ENCODE measurements at places on chromosomes 7 and 10. TPM values are rescaled to one million over a fixed set of nuclear protein-coding genes. Genes with fewer than 3 reads are reported as not detected.

MYH16 gene
- total RNA-seq: not detected

PVRIG gene
- total RNA-seq: 2.7 TPM

PYROXD2 gene
- total RNA-seq: 1.2 TPM

IFT22 gene
- total RNA-seq: 39.1 TPM

GIMAP2 gene
- 1.0 TPM for total RNA-seq

NKX1-2 gene
- total RNA-seq: not detected

WIPF3 gene
- total RNA-seq: not detected

DNA sequence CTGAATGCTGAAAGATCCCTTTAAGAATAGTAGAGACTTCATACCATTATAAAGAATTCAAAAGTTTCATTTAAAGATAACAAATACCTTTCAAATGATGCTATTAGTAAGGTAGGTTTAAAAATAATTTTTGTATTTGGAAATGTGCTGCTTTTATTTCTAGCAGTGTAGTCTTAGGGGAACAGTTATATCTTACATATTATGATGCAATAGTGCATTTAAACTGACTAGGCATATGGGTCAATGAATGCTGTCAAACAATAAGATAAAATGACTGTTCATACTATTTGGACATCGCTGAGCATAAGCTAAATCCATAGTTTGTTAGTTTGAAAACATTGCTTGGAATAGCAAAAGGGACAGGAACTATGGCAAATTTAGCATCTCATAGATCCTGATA, 354.8 kb upstream of the SEMA3A start:
- no peaks in the 10 kb centered on the region for H3K4me1 ChIP-seq
- no peaks in the 10 kb centered on the region for H3K36me3 ChIP-seq
- no peaks in the 10 kb centered on the region for H3K27me3 ChIP-seq
- no peak for DNase-seq

DNA sequence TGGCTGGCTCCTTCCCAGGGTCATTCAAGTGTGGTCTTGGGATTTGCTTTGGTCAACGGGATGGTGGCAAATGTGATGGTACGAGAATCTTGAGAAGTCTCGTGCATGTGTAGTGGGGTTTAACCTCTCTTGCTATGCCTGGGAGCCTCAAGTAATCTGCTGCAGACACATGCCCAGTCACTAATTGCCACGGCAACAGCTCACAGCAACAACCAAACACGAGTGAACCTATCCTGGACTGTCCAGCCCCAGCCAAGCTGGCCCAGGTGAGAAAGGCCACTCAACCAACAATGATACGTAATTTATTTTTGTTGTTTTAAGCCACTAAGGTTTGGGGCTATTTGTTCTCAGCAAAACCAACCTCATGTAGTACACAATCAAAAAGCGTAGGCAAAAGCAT, 38.1 kb upstream of the DDC start:
- no peaks in the 10 kb centered on the region for H3K4me1 ChIP-seq
- no peak overlapping the region for H3K27ac ChIP-seq
- DNase-seq: no peak
- no peaks in the 10 kb centered on the region for H3K36me3 ChIP-seq
- no peaks in the 10 kb centered on the region for H3K27me3 ChIP-seq

- no peak overlapping the region for H3K27ac ChIP-seq
- no peaks in the 10 kb centered on the region for H3K27me3 ChIP-seq
- peak; percentile 84 for DNase-seq
- H3K4me1 ChIP-seq: no peaks in the 10 kb centered on the region
- H3K4me3 ChIP-seq: no peak overlapping the region
Measured at GRCh38 chr7:123494193-123494796, 40.1 kb downstream of the IQUB start.

DNA sequence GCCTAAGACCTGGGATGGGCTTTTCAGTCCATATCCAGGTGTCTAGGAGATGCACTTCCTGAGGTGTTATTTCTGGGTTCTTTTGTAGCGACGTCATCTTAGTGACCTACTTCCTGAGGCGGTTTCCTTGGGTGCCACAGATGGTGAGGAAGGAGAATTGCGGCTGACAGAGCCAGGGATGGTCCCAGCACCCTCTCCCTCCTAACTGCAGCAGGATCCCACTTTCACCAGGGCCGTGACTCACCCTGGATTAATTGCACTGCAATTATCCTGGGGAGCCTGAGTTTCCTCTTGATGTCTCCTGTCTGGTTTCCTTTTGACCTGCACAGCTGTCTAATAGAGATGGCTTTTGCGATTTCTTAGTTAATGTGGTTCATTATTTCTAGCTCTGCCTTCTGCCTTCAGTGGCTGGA, 271.7 kb downstream of the TCF7L2 start:
- no peak for DNase-seq
- no peak overlapping the region for H3K27ac ChIP-seq
- H3K36me3 ChIP-seq: no peaks in the 10 kb centered on the region
- no peaks in the 10 kb centered on the region for H3K27me3 ChIP-seq

GRCh38 chr7:139618482-139619366, 95.2 kb downstream of the CLEC2L start:
- H3K27me3 ChIP-seq: no peaks in the 10 kb centered on the region
- no peaks in the 10 kb centered on the region for H3K36me3 ChIP-seq
- no peak overlapping the region for H3K4me3 ChIP-seq
- H3K4me1 ChIP-seq: no peaks in the 10 kb centered on the region

GRCh38 chr10:93385345-93385744, 96.8 kb downstream of the MYOF start:
- H3K4me3 ChIP-seq: no peak overlapping the region
- no peaks in the 10 kb centered on the region for H3K27me3 ChIP-seq
- peak; percentile 69 for DNase-seq
- H3K27ac ChIP-seq: peak overlapping the region; percentile 98

GRCh38 chr10:75919913-75920312, 488.5 kb downstream of the LRMDA start:
- no peak overlapping the region for H3K4me3 ChIP-seq
- no peak overlapping the region for H3K27ac ChIP-seq
- no peaks in the 10 kb centered on the region for H3K4me1 ChIP-seq
- no peak for DNase-seq

GRCh38 chr7:48638041-48638440, 286.3 kb upstream of the CDC14C start:
- H3K27me3 ChIP-seq: no peaks in the 10 kb centered on the region
- no peak overlapping the region for H3K27ac ChIP-seq
- DNase-seq: no peak
- no peaks in the 10 kb centered on the region for H3K36me3 ChIP-seq
- no peak overlapping the region for H3K4me3 ChIP-seq

- H3K4me1 ChIP-seq: peaks cover 36% of the 10 kb centered on the region
- H3K27me3 ChIP-seq: no peaks in the 10 kb centered on the region
- no peak overlapping the region for H3K27ac ChIP-seq
- no peaks in the 10 kb centered on the region for H3K36me3 ChIP-seq
- H3K4me3 ChIP-seq: no peak overlapping the region
- DNase-seq: no peak
Measured at GRCh38 chr7:127417346-127417745, 24.8 kb upstream of the ZNF800 start.

DNA sequence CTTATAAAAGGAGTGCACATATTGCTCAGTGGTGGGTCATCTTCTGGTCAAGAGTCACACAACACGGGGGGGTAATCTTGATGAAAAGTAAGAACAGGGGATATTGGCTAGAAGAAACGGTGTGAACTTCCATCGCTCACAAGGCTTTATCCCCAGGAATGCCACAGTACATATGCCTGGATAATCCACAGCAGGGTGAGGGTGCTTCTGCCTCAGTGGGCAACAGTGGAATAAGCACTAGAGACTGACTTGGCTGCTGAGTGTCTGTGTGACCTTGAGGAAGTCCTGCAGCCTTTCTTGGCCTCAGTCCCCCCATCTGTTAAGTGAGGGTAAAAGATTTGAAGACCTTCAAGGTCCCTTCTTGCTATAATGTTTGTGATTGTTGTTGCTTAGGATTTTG, 44.9 kb upstream of the SHH start:
- no peak overlapping the region for H3K4me3 ChIP-seq
- H3K36me3 ChIP-seq: no peaks in the 10 kb centered on the region
- no peaks in the 10 kb centered on the region for H3K27me3 ChIP-seq
- no peak overlapping the region for H3K27ac ChIP-seq
- no peak for DNase-seq

Data from Karpas-422 (cell line).